Progenitor cell of endocrine pancreas (in vitro differentiated cells): ENCODE measurements at places on chromosomes 5 and 9.

DNA sequence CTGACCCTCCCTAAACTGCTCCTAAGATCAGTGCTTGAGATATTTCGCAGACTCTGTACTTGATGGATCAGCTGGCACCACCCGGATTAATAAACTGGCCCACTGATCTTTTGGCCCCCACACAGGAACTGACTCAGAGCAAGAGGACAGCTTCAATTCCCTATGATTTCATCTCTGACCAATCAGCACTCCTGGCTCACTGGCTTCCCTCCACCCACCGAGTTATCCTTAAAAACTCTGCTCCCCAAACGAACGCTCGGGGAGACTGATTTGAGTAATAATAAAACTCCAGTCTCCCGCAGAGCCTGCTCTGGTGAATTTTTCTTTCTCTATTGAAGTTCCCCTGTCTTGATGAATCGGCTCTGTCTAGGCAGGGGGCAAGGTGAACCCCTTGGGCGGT is 36.5 kb upstream of the CD180 start:
- no peak for DNase-seq

DNA sequence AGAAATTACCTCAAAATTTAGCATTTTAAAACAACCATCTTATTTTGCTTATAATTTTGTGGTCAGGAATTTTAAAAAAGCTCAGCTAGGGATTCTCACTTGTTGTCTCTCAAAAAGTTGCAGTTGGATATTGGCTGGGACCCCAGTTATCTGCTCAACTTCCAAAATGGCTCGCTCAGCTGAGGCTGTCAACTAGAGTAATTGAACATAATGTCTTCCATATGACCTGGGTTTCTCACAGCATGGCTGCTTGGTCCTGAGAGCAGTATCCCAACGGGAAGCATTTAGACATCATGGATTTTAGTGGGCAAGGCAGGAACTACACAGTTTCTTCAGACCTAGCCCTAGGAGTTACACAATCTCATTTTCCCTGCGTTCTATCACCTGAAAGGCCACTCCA is 63.6 kb upstream of the SPEF2 start:
- DNase-seq = no peak

- DNase-seq = no peak
Observed at GRCh38 chr5:71957292-71957898, 149.9 kb upstream of the MAP1B start.

- no peak for DNase-seq
Observed at GRCh38 chr5:10910261-10910660, 149.2 kb upstream of the DAP start.

DNA sequence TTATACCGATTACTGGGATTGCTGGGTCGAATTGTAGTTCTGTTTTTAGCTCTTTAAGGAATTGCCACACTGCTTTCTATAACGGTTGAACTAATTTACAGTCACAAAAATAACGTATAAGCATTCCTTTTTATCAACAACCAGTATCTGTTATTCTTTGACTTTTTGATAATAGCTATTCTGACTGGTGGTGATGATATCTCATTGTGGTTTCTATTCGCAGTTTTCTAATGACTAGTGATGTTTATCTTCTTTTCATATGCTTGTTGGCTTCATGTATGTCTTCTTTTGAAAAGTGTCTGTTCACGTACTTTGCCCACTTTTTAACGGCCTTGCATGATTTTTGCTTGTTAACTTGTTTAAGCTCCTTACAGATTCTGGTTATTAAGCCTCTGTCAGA is 74.4 kb downstream of the FAM174A start:
- no peak for DNase-seq

DNA sequence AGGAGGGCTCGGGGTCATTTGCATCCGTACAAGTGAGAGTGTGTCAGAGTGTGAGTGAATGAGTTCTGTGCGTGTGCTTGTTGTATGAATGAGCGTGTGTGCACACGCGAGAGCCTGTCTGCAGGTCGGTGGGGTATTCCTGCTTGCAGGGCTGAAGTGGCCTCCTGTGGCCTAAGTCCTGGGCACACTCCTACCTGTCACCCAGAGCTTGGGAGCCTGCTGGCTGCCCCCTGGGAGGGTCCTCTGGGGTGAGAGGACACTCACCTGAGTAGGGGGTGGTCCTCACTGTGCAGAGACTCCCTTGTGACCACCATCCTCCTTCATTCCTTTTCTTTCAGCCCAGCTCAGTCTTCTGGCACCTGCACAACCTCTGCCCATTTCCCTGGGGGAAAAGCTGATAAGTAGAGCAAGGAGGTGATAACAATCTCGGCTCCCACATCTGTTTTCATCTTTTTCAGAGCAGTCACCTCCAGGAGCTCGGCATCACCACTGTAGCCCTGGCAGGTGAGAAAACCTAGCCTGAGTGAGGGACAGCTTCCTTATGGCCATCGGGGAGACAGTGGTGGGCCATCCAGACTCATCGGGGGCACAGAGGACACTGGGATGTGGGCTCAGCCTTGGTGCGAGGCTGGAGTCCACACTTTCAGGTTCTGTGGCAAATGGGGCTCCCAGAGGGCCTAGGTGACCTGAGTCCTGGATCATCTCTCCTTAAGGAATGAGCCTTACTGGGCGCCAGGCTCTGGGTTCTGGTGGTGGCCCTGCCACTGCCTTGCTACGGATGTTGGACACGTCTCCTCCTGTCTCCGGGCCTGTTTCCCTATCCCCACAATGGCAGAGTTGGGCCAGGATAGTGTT is 38.7 kb upstream of the SYNPO start:
- no peak for DNase-seq

DNA sequence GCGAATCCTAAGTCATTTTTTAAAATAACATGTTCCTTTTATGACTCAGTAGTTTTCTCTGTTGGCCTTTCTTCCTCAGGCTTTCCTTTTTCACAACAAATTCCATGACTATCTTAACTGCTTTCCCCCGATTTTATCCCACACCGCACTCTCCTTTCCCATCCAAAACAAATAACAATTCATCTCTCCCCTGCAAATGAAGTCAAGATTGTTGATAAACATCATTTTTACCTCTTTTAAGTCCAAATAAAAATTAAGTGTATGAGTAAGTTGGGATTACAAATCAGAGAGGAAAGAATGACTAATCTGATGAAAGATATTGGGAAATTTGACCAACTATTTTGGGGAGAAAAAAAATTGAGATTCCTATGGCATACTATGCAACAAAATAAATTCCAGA is 47.3 kb downstream of the SEC61B start:
- DNase-seq = no peak

- no peak for DNase-seq
Observed at GRCh38 chr5:102014371-102014770, 281.7 kb downstream of the SLCO4C1 start.

DNA sequence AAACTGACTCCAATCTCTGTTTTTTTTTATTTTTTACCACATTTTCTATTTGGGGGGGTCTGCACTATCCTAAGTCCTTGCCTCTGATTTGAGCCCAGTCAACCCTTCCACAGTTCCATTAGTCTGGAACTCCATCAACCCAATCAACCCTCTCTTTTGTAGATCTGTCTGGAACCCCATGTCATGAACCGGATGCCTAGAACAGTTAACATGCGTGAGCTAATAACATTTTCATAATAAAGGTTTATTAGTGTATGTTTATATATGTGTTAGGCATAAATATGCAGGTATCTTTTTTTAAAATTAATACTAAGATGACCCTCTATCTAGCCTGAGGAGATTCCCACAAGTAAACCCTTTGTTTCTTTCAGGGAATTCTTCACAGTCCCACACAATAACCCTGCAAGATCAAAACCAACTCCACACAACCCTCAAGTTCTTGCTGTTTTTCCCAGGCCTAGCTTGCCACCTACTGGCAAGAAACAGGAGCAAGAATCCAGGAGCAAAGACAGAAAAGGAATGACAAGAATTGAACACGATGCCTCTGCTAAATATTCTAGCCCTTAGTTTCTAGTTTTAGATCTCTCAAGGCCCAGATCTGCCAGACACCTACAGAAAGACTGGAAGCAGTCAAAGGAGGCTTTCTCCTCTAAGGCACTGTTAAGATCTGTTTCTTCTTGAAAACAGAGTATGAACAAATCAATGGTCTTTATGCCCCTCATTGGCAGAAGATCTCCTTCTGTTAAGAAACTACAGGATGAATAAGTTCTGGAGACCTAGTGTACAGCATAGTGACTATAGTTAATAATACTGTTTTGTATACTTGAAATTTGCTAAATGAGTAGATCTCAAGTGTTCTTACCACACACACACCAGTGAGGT is 100.4 kb downstream of the TRIM36 start:
- DNase-seq = peak; percentile 15

DNA sequence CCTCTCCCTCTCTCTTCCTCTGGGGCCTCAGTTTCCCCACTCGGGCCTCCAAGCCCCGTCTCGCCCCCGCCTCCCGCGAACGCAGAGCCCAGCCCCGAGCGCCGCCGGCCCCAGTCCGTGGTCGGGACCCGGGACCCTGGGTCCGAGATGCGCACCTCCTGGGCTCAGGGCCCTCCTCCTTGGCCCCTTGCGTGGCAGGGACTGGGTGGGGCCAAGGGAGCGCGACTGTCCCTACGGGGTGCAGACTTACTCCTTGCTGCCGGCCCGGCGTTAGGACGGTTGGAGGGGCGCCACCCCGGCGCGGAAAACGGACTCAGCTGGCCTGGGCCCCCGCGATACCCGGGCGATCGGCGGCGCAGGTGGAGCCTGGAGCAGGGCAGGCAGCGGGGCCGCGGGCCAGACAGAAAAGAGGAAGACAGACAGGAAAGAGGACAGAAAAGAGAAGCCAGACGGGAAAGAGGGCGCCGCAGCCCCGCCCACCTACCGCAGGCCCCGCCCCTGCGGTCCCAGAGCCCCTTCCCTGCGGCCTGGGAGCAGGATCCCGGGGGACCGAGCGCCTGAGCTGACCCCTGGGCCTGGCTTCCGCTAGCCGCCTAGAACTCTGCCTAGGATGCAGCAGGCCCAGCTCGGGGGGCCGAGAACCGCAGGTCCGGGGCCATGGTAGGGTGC is at the start of gene GBGT1:
Gene GBGT1, minus strand, starts transcription at position 411 of the 669 bp plus-strand sequence. CDS start 1,502 bp downstream, outside the sequence.
- DNase-seq = peak; percentile 34
